ENCODE measurements at places on chromosomes 5 and 9.

- DNase-seq, result no peak
Measured at GRCh38 chr5:40474250-40474649, 205.5 kb upstream of the PTGER4 start.

DNA sequence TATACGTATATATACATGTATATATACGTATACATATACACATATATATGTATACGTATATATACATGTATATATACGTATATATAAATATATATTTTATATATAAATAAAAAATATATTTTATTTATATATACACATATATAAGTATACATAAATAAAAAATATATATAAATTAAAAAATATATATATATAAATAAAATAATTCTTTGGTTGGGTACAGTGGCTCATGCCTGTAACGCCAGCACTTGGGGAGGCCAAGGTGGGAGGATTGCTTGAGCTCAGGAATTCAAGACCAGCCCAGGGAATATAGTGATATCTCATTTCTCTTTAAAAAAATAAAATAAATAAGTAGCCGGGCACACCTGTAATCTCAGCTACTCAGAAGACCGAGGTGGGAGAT is 155.0 kb downstream of the CDC42SE2 start:
- DNase-seq, result no peak

GRCh38 chr5:142748132-142748531 is 22.0 kb upstream of the ARHGAP26 start:
- no peak for DNase-seq

DNA sequence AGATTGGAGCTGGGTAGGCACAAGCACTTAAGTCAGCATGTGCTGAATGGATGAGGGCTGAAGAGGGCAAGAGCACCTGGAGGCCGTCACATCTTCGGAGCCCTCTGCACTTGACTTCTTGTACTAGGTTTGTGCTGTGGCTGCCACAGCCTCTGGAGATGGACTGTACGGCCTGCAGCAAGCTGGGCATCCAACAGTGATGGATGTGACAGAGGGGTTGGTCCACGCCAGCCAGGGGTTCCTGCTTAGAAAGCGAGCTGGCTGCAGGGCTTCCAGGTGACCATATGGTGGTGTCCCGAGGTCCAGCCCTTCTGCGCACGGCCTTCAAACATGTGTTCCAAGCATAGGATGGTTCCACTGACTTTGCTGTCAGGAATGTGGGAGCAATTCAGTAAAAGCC is 65.1 kb upstream of the PHYKPL start:
- DNase-seq, result no peak

GRCh38 chr5:117788596-117788995 is 1199.8 kb downstream of the DTWD2 start:
- no peak for DNase-seq

GRCh38 chr5:91538179-91538578 is 155.1 kb upstream of the ARRDC3 start:
- DNase-seq, result no peak

GRCh38 chr5:14270209-14270702 is 127.1 kb downstream of the TRIO start:
- DNase-seq, result no peak

DNA sequence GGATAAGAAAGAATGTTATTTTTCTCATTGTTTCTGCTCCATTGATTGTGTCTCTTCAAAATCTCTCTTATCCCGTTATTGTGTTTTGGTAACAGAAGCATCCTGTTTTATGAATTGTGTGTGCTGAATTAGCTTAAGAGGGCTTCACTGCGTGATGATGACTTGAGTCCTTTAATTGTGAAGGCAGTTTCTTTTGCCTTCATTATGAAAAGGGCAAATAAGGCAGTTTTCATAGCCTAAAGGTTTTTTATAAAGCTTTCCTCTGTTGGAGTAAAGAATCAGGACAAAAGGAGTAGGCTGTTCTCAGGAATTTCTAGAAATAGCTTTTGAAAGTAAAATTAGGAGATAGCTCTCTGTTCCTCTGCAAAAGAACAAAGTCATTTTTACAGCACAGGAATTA is 169.8 kb downstream of the FOCAD start:
- DNase-seq, result no peak

DNA sequence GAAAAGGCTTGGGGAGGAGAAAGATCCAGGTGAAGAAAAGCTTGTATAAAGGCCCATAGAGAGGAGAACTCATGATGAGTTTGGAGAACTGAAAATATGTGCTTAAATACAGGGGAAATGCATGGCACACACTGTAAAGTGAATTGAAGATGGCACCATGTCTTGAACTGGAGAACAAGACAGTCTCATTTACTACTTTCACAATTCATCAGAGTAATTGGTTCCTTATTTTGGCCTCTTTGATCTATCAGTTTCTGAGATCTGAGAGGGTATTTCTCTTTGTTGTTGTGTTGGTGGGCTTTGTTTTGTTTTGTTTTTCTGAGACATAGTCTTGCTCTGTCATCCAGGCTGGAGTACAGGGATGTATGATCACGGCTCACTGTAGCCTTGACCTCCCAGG is 98.2 kb downstream of the CEMIP2 start:
- DNase-seq, result no peak

- DNase-seq, result no peak
Measured at GRCh38 chr9:70411121-70411929, 3.1 kb downstream of the KLF9 start.

GRCh38 chr5:169020102-169020501 is 280.8 kb downstream of the SLIT3 start:
- no peak for DNase-seq

DNA sequence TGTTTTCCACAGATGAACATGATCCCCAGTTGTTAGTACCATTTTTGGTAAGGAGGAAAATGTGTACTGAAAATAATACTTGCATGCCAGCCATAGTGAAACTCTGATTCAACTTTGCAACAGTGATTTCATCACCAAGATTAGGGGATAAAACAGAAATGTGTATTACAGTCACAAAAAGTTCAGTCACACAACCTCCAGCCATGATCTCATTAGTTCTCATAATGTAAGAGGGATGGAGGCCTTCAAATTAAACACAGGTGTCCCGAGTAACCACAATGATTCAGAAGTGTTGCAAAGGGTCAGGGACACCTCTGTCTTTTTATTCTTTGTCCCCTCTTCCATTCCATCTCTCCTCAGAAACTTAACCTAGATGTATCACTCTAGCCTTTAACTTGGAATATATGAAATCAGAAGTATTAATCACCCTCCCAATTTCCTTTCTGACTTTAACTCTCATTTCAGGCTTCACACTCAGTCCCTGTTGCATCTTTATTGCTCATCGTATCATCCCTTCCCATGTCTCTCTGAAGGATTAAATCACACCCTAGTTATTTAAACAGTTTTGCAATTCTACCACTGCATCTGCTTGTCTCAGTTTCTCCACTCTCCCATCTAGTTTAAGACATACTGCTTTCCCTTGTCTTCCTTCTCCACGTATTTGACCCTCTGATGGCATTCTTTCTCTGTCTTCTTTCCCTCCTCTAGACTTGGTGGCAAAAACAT is 291.2 kb downstream of the ADAMTS6 start:
- no peak for DNase-seq

DNA sequence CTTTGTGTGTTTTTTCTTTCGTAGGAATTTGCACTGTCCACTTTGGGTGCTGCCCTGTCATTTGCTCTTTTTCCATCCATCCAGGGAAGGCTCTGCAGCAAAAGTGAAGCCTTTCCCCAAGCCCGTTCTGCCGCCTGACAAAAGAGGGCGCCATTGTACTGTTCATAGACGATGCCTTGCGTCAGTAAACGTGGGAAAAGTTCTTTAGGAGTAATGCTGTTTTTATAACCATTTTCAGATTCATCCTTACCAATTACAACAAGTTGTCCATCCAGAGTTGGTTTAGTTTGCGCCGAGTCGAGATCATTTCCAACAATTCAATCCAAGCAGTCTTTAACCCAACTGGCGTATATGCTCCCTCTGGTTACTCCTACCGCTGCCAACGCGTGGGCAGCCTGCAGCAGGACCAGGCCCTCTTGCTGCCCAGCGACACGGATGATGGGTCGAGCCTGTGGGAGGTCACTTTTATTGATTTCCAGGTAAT is 34.3 kb upstream of the RPS23 start:
- no peak for DNase-seq

DNA sequence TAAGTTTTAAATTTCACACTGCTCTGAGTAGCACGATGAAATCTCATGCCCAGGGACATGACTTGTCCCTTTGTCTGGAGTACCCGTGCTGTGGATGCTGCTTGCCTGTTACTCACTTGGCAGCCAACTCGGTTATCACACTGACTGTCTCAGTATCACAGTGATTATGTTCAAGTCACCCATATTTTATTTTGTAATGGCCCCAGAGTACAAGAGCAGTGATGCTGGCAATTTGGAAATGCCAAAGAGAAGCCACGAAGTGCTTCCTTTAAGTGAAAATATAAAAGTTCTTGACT is 22.8 kb upstream of the SCGB3A2 start:
- DNase-seq, result no peak

- DNase-seq, result peak; percentile 59
Measured at GRCh38 chr5:90783460-90784333, 225.1 kb downstream of the ADGRV1 start.

GRCh38 chr5:181190711-181191525 is 14.1 kb downstream of the TRIM7 start:
- peak; percentile 47 for DNase-seq

GRCh38 chr9:134403292-134403681 is 77.0 kb downstream of the RXRA start:
- DNase-seq, result no peak

DNA sequence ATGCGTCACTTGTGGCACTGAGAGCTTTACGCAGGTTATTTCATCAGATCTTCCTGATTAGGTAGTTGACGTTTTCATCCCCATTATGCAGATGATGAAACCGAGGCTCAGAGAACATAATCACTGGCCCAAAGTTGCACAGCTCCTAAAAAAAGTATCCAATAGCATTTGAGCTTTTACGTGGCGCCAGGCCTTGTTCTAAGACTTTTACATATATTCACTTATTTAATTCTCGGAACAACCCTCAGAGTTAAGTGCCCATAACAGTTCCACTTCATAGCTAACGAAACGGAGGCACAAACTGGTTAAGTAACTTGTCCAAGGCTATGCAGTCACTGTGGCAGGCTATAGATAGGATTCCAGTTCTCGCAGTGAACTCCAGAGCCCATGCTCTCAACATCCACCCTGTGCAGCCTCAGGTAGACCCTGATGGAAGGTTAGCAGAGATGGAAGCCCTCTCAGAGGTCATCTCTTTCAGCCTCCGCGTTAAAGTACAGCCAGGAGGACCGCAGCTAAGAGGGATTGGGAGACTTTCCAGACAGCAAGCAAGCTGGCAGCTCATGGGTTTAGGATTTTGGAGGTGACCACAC is 39.3 kb downstream of the AMBP start:
- DNase-seq, result no peak

- DNase-seq, result no peak
Measured at GRCh38 chr5:148554621-148555020, 99.7 kb downstream of the HTR4 start.

- DNase-seq, result no peak
Measured at GRCh38 chr5:73321757-73322436, 126.7 kb downstream of the FOXD1 start.

GRCh38 chr5:105207066-105207465 is 1644.5 kb upstream of the NUDT12 start:
- DNase-seq, result no peak

- DNase-seq, result no peak
Measured at GRCh38 chr5:115749016-115749415, 67.4 kb downstream of the CDO1 start.

GRCh38 chr5:72076621-72077300 is 30.5 kb upstream of the MAP1B start:
- no peak for DNase-seq

GRCh38 chr5:76662521-76662920 is 39.3 kb upstream of the F2RL2 start:
- DNase-seq, result no peak

DNA sequence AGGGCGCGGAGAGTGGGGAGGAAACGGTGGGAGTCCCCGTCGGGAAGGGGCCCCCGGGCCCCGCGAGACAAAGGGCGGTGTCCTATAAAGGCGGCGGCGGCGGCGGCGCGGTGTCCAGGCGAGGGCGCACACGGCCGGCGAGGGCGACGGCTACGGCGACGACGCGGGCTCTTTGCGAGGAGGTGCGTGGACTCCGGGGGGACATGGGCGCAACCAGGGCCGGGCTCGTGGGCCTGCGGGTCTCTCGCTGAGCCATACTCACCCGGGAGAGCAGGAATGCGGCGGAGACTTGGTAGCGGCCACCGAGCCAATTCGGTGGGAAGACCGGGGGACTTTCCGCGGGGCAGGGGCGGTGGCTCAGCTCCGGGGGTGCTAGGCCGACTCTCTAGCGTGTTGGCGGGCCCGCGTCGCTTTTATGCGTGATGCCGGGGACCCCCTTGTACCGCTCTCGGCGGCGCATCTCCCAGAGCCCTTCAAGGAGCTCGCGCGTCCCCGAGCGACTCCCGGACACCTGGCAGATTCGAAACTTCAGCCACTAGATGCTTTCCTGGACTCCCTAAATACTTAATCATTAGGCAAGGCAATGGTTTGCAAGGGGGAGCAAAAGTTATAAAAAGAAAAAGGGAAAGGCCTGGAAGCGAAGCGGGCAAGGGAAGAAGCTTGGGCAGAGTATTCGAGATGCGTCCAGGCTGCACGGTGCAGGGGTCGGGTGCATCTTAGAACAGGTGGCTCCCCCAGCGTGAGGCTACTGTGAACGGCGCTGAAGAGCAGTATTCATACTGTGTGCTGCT is 5.9 kb upstream of the TAL2 start:
- DNase-seq, result no peak

- no peak for DNase-seq
Measured at GRCh38 chr9:103985077-103985476, 109.0 kb upstream of the SMC2 start.

- DNase-seq, result no peak
Measured at GRCh38 chr9:81683704-81684103, 5.6 kb downstream of the TLE1 start.

GRCh38 chr9:20087481-20087880 is 298.6 kb upstream of the SLC24A2 start:
- no peak for DNase-seq

DNA sequence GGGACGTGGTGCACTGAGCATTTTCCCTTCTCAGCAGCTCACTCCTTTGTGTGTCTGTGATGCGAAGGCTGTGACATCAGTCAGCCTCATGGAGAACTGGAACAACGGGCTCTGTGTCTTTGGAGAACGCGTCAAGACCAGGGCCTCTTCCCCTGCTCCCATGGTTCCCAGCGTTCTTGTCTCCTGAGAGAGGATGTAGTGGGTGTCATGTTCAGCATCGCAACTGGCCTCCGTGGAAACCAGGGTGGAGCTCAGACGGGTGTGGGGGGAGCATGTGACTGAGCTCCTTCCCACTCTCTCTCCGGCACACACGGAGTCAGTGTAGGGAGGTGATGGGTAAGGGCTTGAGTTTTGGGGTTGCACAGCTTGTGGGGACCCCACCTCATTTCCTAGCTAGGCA is 59.7 kb downstream of the TENT4A start:
- no peak for DNase-seq

DNA sequence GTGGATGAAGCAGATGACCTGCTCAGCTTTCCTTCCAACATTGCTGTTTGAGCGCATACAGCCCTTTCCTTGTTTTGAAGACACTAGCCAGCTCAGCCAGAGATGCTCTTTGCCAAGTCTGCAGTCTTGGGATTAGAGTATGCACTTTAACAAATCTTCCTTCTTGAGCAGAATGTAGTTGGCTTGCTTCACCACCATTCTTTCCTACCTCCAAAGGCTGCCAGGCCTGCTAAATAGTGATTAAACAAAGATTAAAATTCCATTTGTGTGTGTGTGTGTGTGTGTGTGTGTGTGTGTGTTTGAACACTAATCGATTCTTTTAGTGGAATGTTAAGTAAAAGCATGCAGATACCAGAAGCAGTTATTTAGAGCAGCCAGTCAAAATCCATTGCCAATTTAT is 97.6 kb downstream of the GALNT10 start:
- DNase-seq, result no peak

Measured in CD4-positive, alpha-beta T cell treated with Interleukin-1 beta for 1 hour (primary cell).